ENCODE measurements at places on chromosomes 12 and 14.

DNA sequence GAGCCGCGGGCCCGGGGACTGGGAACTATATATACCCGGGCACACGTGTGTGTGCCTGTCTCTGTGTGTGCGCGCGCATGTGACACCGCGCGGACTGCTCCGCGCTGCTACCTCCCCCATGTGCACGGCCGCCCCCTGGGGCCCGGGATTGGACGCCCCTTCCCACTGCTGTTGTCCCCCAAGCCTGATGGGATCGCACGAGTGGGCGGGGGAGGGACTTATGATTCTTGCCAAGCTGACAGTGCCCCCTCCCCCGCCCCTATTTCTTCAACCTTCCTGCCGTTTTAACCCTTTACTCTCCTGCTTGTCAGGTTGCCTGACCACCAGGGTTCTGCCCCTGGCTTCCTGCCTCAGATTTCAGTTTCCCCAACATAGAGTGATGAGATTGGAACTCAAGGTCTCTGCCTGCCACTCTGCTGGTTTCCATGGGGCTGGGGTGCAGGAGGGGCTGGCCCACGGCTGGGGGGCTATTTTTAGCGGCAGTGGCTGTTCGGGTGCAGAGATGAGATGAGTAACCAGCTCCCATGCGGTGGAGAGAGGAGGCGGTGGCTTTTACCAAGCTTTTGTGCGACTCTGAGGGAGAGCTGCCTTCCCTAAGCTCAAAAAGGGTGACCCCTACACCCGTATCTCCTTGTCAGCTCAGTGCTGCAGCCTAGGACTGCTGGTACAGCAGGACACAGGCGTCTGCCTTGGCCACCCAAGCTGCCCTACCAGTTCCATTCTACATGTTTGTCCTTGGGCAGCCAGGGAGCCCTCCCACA is at the start of gene DDN:
DDN (minus strand) TSS at position 5 of the 761 bp plus-strand sequence. CDS start 88 bp downstream, outside the sequence.
- DNase-seq = no peak

DNA sequence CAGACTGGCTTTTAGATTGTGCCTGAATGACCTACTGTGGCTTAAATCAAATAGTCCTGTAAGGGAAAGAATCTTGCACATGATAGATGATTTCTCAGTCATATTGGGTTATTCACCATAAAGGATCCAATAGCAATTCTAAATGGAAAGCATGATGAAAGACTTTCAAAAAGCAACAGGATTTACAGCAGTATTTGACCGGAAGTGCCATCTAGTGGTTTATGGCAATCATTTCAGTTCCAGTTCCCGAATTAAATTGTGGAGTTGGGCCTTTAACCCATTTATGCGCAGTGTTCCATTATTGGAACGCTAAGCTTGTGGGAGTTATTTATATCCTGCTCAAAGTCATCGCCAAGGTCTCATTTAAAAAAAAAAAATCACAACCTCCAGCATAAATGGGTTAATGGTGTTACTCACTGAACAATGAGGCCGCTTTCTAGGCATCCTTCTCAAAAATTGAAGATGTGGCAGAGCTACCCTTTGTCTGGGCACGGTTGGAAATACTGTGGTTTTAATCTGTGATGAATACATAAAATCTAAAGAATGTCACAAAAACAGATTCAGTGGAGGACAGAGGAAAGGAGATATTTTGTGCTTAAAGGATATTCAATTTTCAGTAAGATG is 60.8 kb upstream of the REP15 start:
- DNase-seq = peak; percentile 73

DNA sequence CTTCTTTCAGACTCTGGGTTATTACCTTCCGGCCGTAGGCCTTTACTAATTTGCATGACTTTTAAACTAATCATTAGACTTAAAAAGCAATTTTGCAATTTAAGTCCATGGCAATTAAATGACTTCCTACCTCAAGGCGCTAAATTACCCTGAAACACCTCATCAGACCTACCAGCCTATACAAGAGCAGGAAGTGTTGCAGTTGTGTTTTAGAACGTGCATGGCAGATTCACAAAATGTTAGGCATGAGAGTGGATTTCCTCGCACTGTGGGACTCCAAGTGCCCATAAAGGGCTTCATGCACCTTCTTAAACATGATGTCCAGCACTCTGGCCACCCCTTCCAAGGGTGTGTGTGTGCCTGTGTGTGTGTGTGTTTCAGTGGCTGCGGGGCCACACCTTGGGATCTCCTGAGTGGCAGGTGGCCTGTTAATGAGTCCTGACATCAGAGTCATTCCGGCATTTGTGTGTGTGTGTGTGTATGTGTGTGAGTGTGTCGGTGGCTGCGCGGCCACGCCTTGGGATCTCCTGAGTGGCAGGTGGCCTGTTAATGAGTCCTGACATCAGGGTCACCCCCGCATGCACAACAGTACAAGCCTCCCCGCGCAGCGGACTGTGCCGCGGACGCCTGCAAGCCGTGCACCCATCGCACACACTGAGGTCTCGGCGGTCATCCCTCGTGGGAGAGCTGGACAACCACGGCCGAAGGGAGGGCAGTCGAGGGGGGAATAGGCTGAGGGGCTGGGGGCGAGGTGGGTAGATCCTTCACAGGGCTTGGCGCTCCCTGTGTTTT is 900 bp downstream of the C2CD5 start:
- no peak for DNase-seq

DNA sequence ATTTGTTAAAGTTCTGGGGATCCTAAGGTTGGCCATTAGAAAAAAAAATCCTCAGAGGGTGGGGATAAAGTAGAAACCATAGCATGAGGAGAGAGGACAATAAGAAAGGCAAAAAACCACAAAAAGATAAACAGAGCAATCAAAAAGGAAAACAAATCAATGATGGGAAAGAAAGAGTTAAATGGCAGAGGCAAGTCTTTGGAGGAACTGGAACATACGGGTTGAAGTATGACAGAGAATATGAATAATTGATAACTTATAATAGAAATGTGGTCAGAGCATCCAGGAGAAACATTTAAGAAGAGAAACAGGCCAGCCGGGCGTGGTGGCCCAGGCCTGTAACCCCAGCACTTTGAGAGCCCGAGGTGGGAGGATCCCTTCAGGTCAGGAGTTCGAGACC is 17.8 kb upstream of the SALL2 start:
- DNase-seq = no peak

DNA sequence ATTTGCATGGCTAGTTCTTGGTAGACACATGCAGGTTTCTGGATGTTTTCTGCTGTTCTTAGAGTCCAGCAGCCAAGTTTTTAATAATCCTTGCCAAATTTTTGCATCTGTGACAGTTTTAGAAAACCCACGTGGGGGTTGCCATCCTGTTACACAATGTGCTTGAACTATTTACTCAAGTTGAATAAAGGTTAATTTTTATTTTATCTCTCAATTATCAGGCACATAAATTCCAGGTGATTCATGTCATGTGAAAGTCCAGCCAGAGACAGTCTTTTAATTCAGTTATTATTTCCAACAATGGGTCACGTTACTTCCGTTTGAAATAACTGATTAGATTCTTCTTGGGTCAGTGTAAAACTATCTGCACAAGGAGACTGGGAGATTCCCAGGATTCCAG is 15.7 kb downstream of the MYRFL start:
- DNase-seq = no peak
